ENCODE measurements at places on chromosomes 2 and 18.

DNA sequence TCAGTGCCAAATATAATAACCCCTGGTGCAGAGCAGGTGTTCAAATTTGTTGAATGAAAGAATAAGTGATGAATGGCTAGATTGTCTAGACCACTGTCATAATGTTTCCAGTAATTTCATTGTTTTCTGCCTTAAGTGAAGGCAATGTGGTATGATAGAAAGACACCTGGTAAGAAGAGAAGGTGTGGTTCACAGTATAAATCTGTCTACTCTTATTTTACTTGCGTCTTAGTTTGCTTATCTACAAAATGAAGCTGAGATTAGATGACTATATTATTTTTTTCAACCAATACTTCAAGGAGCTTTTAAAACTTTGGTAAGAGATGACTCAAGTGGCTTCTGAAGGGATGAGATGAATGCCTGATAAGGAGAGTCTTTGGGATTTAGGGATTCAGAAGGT is 788.4 kb downstream of the EPHA4 start:
- no peak for DNase-seq

DNA sequence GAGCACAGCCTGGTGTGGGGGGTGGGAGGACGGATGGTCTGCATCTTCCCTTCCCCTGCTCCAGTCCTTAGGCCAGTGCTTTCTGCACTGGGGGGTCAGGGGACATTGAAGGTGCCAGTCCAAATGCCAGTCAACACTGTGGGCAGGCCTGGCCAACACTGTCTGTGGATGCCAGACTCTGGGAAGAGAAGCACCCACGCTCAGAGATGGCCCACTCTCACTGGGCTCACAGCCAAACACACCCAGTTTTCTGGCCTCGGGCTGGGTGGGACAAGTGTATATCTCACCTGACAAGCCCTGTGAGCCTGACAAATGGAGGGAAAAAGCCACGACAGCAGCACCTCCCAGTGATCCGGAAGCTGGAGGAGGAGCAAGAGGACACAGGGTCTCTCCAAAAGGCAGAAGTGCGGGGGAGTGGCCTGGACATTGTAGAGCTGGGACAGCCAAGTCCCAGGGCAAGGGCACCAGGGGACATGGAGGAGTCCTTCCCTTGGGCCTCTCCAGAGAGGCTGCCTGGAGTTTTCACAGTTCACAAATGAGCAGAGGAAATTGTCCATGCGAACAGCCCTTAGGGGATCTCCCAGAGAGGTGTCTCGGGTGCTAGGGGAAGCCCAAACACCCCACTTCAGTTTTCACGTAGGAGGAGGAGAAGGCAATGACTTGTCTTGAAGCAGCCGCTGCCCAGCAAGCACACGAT is 79.3 kb downstream of the SDC1 start:
- DNase-seq: no peak

DNA sequence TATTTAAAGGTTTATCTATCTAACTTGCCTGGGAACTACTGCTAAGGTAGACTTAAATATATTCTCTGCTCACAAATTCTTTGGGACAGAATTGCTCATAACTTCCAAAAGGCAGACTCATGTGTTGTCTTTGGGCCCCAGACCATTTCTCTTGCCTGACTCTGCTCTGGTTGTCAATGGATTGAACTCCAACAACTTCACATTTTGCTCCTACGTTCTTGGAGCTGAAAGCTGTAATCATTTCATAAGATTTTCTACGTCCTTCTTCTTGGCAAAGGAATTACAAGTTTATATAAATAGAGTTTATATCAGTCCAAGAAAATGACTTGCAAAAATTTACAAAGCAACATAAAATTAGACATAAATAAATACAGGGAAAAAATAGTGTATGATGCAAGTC is 32.9 kb upstream of the PPM1B start:
- DNase-seq: no peak

DNA sequence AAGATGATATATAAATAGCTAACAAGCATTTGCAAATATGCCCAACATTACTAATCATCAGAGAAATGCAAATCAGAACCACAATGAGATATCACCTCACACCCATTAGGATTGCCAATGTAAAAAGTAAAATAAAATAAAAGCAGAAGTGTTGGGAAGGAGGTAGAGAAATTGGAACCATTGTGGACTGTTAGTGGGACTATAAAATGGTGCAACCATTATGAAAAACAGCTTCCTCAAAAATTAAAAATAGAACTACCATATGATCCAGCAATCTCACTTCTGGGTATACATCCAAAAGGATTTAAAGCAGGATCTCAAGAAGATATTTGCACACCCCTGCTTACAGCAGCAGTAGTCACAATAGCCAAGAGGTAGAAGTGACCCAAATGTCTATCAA is 99.8 kb upstream of the DAPL1 start:
- DNase-seq: no peak

GRCh38 chr2:67614454-67614853 is 217.3 kb downstream of the ETAA1 start:
- DNase-seq: no peak

GRCh38 chr2:20450201-20450999 is 3.5 kb downstream of the RHOB start:
- DNase-seq: no peak

- DNase-seq: no peak
Measured at GRCh38 chr2:113251118-113251517, 27.6 kb downstream of the PAX8 start.

- DNase-seq: no peak
Measured at GRCh38 chr2:23524261-23524706, 139.3 kb downstream of the KLHL29 start.

DNA sequence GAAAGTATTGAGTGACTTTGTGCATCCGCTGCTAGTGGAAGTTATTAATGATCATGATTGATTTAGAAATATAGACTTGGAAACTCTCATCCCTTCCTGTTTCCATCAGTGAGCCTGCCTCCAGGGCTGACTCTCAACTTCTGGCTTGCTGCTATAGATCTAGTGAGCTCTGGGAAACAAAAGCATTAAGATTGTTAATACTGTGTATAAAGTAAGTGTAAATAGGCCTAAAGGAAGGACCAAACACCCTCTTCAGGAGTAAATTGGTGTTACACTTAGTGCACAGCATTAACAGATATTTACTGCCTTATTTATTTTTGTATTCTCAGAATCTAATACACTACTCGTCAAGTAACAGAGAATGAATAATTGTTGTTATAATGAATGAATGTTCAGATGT is 285.6 kb downstream of the THSD7B start:
- no peak for DNase-seq

- peak; percentile 57 for DNase-seq
Measured at GRCh38 chr2:241859436-241860183, 916 bp upstream of the PDCD1 start.

- no peak for DNase-seq
Measured at GRCh38 chr2:215436705-215437565, 1.1 kb upstream of the FN1 start.

GRCh38 chr2:118661179-118661578 is 186.3 kb downstream of the EN1 start:
- DNase-seq: no peak

GRCh38 chr2:147792966-147793617 is 51.7 kb upstream of the ACVR2A start:
- DNase-seq: no peak

- no peak for DNase-seq
Measured at GRCh38 chr18:26491194-26491816, 57.0 kb downstream of the KCTD1 start.

GRCh38 chr2:5946225-5947115 is 254.3 kb downstream of the SOX11 start:
- no peak for DNase-seq

DNA sequence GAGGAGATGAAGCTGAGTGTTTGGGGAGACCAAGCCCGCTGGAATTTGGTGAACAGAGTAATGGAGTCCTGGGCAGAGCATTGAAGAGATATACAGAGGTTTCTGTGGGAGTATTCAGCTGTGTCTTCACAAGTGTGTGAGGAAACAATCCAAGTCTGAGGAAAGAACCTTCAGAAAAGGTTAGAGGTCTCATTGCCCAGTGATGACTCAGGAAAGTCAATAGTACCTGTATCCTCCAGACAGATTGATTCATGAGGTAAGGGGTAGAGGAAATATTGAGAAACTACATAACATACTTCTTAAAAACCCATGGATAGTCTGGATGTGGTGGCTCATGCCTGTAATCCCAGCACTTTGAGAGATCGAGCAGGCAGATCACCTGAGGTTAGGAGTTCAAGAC is 392.3 kb downstream of the GALNT13 start:
- DNase-seq: no peak

DNA sequence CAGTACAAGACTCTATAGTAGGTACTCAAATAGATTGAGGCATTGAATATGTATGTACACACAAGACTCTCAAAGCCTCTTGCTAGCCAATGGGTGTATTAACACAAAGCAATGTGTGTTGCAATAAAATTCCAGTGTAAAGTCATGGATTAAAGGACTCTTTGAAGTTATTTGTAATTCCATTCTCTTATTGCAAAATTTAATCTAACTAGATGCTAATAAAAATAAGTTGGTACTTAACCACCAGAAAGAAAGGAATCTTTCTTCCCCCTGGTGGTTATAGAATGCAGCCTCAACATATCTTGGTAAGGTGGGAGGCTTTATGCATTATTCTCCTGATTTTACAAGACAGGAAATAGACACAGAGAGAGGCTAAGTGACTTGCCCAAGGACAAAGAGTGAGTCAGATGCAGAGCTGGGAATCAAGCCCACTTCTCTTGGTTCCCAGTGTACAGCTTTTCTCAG is 18.0 kb downstream of the LRP1B start:
- DNase-seq: no peak

GRCh38 chr18:68607852-68608251 is 107.1 kb downstream of the TMX3 start:
- DNase-seq: no peak

DNA sequence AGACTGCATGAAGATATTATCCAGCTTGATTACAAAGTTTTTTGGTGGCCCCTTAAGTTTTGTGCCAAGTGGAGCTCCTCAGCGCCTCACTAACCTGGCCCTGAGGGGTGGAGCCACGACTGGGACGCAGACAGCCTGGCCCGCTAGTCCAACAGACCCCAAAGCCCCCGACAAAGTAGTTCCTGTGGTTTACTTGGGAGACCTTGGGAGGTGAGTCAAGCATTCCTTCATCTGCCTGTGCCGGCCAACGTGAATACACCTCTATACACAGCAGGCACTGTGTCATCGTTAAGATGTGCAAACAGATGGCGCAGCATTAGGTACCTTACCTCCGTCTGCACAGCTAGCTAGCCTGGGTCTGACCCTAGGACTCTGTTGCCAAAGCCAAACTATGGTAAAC is 55.0 kb upstream of the LAMA1 start:
- no peak for DNase-seq

DNA sequence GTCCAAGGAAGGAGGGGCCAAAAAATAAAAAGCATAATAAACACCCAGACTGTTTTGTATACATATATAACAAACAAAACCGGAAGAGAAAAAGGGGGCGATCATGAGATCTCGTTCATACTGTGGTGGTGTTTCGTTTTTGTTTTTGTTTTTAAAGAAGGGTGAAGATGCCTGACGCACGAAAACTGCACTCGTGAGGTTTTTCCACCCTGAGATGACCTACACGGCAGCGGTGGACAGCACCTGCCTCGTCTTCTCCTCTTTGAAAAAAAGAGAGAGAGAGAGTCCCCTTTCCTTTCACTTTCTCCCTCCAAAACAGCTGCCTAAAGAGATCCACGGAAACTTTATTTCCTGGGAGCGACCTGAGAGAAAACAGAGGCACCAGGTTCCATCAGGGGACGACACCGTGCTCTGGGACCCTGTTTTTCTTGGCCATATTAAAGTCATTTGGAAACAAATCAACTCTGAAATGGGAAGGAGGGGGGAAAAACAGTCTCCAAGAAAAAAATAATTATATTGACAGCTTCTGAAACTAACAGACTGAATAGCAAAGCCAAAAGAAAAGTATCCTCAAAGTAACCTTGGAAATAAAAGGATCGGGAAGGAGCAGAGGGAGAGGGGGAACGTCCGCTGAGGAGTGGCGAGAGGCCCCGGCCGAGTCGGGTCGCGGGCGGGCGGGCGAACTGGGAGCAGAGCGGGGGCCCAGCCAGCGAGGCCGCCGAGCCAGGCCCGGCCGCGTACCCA is 3.5 kb downstream of the POU3F3 start:
- no peak for DNase-seq

GRCh38 chr2:17311771-17312511 is 206.3 kb downstream of the RAD51AP2 start:
- no peak for DNase-seq

DNA sequence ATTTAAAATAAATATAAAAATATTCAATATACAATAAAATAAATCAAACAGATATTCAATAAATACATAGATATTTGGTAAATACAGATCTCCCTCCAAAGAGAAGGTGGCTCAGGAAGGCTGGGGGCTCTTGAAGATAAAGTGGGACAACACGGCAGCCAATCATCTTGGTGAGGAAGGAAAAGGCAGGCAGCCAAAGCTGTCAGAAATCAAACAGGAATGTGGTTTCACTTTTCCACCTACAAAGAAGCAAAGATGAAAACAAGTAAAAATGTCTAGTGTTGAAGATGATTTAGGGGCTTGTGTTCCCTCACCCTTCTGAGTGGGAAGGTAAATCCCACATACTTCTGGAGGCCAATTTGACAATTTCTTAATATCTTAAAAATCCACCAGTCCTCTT is 85.7 kb downstream of the B3GNT2 start:
- DNase-seq: no peak

DNA sequence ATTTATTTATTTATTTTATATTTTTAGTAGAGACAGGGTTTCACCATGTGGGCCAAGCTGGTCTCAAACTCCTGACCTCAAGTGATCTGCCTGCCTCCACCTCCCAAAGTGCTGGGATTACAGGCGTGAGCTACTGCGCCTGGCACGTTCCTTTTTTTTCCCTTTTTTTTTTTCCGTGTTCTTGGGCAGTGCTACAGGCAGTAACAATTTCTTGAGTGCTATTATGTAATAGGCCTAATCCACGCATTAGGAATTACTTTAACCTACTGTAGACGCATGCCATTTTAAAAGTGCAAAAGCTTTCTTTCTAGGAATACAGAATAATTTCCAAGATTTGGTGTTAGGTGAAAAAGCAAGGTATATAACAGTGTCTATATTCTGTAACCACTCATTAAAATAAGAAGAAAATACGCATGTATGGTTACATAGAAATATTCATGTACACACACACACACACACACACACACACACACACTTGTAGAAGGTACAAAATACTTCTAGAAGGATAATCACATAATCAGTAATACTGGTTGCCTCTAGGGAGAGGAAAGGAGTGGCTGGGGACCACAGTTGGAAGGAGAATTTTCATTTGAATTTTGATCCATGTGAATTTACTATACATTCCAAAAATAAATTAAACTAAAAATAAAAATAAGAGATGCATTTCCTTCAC is 92.3 kb downstream of the METTL8 start:
- no peak for DNase-seq

All from stimulated activated CD4-positive, alpha-beta T cell treated with anti-CD3 and anti-CD28 coated beads, Interleukin-12 subunit alpha, Interleukin-12 subunit beta, amount 100 ng/mL, for 24 hours (primary cell).